ENCODE measurements at places on chromosomes 3 and 15.

DNA sequence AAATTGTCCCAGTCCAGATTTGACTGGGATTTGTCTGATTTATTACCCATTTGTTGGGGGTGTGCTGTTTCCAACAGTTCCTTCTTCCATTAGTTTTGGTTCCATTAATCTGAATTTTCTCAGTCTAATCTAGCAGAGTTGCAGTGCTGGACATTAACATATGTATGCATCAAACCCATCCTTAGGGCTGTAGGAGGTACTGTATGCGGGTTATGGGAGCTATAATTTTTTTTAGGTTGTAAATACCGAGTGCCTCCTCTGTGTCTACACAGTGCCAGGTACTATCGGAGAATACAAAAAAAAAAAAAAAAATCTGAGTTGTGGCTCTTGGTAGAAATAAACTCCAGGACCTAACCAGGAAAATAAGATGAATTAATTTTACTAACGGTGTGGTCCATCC lies 133.8 kb downstream of the LIPC start:
- DNase-seq, result no peak

GRCh38 chr3:181901626-181902025 lies 189.9 kb downstream of the SOX2 start:
- DNase-seq, result no peak

GRCh38 chr3:36511791-36512486 lies 131.6 kb downstream of the STAC start:
- DNase-seq, result no peak

DNA sequence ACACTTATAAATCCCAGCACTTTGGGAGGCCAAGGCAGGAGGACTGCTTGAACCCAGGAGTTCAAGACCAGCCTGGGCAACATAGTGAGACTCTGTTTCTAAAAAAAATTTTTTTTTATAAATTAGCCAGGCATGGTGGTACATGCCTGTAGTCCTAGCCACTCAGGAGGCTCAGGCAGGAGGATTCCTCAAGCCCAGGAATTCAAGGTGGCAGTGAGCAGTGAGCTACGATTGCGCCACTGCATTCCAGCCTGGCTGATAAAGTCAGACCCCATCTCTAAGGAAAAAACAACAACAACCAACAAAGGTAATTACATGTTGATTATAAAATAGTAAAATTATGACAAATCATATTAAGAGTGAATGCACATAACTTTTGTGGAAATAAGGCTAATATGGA lies 40.9 kb downstream of the MCCC1 start:
- DNase-seq, result no peak

- DNase-seq, result no peak
Measured at GRCh38 chr15:73862276-73862675, 11.1 kb upstream of the TBC1D21 start.

- no peak for DNase-seq
Measured at GRCh38 chr3:64011685-64012084, 11.6 kb downstream of the PSMD6 start.

DNA sequence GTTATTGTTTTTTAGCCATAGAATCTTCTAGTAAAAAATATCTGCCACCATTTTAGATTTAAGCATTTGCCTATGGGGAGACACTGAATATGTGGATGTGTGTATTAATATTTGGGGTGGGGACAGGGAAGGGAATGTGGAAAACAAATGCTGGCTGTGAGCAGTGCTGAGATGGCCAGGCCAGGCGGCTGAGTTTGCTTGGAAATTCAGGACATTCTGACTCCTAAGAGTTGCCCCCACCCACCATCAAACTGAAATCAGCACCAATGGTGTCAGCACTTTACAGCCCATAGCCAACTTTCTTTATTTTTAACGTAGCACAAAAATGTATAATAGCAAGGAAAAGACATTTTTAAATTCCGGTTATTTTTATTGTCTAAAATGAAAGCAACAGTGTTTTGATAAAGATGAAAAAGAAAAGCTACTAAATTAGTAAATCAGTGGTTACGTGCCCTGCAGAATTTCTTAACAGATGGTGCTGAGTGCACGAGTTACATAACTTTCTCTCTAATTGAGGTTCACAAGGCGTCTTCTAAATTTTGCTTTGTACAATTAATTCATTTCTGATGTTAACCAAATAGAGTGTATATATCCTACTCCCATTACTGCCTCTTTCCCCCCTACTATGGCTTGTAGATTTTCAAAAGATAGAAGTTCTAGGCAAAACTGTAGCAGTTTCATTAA lies 34.0 kb downstream of the B3GALNT1 start:
- no peak for DNase-seq

DNA sequence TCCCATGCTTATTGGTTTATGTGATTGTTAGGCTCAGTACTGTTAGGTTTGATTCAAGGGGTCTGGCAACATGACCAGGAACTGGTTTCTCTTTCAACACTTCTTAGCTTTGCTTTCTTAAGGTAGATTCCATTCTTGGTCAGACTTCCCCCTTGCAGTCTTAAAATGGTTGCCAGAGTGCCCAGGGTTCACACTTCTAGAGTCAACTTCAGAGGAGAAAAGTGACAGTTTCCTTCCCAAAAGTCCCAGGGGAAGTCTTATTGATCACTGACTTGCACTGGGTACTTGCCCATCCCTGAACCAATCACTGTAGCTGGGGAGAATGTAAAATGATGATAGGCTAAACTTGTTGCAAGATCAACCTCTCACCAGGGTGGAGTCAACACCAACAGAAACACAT lies 14.1 kb downstream of the MGLL start:
- no peak for DNase-seq

- DNase-seq, result no peak
Measured at GRCh38 chr3:67875338-67875737, 220.9 kb upstream of the SUCLG2 start.

DNA sequence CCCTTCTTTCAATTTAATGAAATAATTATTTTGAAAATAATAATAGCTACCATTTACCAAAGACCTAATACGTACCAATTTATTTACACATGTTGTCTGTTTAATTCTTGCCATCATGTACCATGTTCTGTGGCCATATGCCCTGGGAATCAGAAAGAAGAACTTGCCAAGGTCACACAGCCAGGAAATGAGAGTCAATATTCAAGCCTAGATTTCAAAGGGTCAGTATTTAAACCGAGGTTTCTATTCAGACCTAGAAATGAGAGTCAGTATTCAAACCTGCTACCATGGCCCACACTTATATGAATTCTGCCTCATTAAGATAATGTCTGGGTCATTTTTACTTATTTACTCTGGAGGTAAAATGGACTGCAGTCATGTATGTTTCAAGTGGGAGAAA lies 103.6 kb upstream of the TBL1XR1 start:
- DNase-seq, result no peak

- no peak for DNase-seq
Measured at GRCh38 chr3:128971421-128972100, 22.3 kb downstream of the CFAP92 start.

DNA sequence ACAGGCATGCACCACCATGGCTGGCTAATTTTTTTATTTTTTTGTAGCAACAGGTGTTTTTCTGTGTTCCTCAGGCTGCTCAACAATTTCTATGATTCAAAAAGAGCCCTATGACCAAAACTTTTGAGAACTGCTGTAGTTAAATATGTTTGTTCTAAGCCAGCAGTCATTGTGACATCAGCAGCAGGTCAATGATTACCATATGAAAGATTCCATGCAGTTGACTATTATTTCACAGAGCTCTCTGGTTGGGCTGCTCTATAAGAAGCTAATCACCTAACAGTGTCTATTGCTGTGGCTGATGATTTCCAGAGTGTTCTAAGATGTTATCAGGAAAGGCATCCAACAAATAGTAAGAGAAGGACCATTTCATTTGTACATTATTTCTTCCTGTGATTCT lies at the start of gene CCDC54:
TSS of gene CCDC54 (plus strand) at position 289 of the 400 bp plus-strand sequence. CDS start 149 bp downstream, outside the sequence.
- no peak for DNase-seq

GRCh38 chr15:39657668-39658067 lies 76.8 kb downstream of the THBS1 start:
- no peak for DNase-seq

- no peak for DNase-seq
Measured at GRCh38 chr3:77248420-77248819, 208.5 kb downstream of the ROBO2 start.

DNA sequence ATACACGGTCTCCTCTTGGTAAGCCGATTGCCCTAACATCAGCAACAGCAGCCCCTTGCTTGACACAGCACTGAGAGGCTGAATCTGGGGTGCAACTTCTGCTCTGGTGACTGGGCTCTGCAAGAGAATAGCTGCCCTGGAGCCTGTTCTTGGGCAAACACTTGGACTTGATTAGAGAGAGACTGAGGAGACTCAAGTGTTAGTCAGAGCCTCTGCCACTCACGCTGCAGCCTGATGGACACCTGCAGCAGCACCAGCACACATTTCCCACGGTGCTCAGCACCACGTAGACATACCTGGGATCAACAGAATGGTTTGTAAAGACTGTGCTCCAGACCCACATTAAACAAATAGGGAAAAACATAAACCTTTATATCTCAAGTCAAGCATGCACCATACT lies 35.8 kb upstream of the UMPS start:
- no peak for DNase-seq

DNA sequence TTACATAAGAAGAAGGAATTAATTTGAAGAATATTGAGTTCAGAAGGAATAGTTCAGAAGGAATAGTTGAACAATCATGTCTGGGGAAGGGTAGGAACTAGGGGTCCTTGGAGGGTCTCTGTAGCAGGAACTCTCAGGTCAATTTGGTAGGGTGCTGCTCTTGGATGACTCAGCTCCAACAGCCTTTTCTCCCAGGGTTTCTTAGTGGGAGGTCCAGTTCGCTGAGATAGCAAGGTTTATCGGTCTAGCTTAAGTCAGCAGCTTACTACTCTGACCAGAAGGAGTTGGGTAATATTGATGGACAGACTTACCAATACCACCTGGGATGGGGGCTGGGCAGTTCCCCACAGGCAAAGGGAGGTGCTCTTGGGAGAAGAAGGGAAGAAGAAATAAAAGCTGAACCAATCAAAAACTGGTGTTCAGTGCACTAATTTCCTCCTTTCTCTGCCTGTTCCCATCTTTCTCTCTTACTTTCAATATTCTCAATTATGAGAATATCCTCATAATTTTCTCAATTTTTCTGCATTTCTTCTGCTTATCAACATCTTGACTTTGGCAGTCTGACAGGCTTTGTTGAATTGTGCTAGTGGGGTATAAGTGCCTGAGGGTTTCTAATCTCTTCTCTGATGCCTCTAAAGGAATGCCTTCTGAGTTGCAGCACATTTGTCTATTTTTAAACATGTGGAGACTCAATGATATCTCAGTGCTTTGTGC lies 14.4 kb upstream of the MITF start:
- DNase-seq, result no peak

- DNase-seq, result no peak
Measured at GRCh38 chr3:425079-425478, 228.5 kb downstream of the CHL1 start.

GRCh38 chr3:189702066-189702646 lies 71.0 kb downstream of the TP63 start:
- DNase-seq, result no peak

Measured in upper lobe of right lung (tissue), 1 donor.